ENCODE measurements at places on chromosomes 3 and 15.

DNA sequence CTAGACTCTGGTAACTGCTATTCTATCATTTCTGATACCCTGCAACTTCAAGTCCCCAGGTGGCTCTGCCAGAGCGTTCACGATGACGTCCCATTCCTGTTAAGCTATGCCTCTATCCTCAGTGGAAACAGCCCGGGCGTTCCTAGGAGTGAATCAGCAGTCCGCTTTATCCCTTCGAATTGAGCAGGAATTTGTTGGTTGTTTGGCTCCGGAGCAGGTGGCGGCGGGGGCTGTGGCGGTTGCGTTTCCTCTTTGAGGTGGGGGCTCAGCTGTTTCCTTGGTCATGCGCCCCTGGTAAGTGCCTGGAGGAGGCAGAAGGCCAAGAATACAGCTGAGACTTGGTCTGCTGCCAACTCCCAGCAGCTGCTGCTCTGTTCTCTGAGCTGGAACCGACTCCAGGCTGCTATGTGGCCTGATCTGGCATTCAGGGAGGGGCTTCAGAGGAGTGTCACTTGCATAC is 25.2 kb downstream of the ARPP21 start:
- DNase-seq = peak; percentile 40

- no peak for DNase-seq
These were observed 6.4 kb downstream of the RASA2 start for GRCh38 chr3:141493184-141493583.

DNA sequence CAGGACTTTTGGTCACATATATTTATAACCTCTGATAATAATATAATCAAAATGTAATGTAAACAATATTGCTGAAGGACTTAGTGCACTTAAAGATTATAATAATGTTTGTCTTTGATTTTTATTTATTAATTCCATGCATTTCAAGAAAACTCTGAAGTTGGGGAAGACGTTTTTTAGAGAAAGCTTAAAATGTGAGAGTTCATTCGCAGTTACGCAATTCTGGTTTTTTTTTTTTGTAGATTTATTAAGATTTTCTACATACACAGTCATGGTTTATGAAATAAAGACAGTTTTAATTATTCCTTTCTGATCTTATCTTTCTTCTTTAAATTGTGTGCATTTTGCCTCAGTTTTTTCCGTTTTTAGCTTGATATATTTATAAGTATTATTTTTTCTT is 204.7 kb downstream of the EPHA3 start:
- no peak for DNase-seq

GRCh38 chr3:50447290-50447840 is 56.1 kb downstream of the CACNA2D2 start:
- no peak for DNase-seq

GRCh38 chr3:43512754-43513404 is 108.9 kb downstream of the ANO10 start:
- DNase-seq = peak; percentile 17

DNA sequence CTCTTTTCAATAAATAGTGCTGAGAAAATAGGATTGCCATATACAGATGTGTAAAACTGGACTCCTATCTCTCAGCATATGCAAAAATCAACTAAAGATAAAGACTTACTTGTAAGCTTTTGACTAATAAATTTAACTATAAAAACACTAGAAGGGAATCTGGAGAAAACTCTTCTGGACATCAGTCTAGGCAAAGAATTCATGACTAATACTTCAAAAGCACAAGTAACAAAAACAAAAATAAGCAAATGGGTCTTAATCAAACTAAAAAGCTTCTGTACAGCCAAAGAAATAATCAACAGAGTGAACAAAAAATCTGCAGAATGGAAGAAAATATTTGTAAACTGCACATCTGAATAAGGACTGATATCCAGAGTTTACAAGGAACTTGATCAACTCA is 1122.2 kb downstream of the TBL1XR1 start:
- peak; percentile 7 for DNase-seq

DNA sequence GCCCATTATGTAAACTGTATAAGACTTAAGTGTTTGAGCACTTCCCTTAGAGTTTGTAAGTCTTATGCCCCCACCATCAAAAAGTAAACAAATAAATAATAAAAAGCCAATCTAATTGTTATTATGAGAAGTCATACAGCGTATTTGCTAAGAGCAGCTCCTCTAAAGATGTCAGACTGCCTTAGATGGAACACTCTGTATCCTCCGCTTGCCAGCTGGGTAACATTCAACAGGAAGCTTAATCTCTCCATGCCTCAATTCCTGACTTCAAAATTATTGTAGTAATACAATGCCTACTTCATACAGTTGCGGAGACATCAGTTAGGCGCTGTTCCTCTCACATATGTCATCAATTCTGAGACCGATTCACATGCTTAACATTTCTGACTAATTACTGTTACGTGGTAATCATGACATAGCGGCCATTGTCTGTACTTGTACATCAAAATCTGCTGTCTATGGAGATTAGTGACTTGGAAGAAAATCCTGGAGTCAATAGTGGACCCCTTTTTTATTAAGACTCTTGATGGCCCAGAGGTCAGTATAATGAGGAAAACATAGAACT is 417.7 kb downstream of the LPP start:
- DNase-seq = no peak

DNA sequence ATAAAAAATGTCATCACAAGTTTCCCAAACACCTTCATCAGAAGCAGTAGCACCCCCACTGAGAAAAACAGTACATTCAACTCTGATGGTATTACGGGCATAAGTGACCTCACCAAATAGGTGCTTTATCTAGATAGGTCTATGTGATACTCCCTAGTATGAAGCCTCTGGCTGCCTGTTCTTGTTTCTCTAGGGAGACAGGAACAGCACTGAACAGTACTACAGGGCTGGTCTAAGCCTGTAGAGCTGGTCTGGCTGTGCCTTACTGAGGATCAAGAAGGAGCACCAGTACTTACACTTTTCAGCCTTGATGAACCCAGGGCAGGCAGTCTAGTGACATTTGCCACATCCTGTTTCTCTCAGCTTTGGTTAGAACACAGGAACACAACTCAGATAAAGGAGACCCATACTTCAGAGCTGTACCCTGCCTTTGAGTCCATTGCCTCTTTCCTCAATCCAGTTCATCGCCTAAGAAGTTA is 35.9 kb downstream of the OXNAD1 start:
- DNase-seq = no peak

GRCh38 chr15:69450968-69451695 is 1.5 kb upstream of the RPLP1 start:
- no peak for DNase-seq

DNA sequence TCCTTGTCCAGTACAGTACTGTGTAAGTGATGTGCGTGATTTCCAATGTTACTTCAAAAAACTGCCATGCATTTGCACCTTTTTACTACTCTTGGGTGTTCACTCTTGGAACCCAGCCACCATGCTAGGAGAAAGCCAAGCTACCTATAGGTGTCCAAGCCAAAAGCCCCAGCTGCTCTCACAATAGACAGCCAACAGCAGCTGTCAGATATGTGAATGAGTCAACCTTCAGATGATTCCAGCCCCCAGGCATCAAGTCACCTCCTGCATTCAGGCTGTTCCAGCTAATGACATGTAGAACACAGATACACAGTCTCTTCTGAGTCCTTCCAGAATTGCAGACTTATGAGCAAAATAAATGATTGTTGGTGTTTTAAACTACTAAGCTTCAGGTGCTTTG is 417.7 kb upstream of the TGFBR2 start:
- DNase-seq = peak; percentile 11

GRCh38 chr15:92606126-92606835 is 49.3 kb downstream of the FAM174B start:
- DNase-seq = no peak

DNA sequence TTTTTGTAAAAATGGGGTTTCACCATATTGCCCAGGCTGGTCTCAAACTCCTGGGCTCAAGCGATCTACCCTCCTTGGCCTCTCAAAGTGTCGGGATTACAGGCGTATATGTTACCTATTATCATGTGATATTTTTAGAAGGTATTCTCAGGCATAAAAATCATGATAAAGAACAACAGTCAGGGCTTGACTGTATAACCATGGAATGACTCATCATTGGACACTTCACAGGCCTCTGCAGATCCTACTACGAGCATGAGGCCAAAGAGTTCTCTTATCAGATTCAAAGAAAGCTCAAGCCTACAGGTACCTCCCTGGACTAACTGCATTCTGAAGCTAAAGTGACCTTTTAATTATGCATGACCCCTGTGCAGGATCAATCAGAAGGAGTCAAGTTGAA is 91.7 kb upstream of the PRICKLE2 start:
- DNase-seq = peak; percentile 40

DNA sequence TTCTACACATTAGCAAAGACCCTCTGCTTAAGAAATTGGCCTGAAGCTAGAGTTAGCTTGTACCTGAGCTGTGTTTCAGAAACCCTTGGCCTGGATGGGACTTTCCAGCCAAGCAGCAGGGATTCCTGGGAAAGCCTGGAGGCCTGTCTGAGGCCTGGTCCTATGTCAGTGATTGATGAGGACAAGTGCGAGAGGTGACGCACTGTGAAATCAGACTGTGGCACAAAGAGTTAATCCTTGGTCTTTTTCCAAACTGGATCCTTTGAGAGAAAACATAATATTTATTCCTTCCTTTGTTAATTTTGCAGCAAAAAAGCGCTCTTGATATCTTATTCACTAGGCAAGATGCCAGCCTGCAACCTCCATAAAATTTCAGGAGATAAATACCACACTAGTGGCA is 225.0 kb upstream of the ATP11B start:
- no peak for DNase-seq

DNA sequence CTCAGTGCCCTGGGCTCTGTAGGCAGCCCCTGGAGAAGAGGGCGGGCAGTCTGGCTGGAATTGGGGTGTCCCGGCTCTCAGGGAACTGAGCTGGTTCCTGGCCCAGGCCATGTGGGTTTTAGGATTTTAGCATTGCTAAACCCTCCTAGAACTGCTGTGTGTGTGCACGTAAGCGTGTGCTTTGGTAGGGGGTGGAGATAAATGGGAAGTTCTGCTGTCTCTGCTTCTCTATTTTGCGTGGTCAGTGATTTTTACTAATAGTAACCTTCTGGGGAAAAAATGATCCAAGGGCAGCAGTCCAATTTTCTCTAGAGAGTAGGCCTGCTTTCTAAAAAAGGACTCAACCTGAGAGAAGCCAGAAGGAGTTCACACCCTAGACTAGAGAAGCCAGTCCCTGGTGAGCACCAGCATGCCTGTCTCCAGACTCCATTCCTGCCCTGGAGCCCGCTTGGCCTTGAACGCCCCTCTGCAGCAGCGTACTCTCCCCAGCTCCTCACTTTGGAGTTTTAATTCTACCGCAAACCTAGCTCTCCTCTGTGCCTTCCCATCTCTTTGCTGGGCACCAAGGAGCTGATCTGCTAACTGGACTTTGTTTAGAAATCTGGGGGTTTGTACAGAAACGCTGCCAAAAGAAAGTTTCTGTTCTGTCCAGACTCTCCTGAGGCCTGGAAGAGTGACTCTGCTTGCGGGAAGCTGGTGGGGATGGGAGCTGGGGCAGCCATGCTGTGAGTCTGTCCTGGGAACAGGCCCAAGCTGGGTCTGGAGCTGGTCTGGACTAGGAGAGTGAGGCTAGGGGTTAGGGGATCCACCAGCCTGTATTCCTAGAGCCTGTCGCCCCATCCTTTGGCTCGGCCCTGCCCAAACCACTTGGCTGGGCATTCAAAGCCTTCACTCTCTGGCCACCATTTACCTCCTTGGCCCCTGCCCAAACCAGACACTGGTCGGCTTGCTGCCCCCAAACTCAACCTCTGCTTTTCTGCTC is 19.7 kb downstream of the CORO2B start:
- DNase-seq = no peak

DNA sequence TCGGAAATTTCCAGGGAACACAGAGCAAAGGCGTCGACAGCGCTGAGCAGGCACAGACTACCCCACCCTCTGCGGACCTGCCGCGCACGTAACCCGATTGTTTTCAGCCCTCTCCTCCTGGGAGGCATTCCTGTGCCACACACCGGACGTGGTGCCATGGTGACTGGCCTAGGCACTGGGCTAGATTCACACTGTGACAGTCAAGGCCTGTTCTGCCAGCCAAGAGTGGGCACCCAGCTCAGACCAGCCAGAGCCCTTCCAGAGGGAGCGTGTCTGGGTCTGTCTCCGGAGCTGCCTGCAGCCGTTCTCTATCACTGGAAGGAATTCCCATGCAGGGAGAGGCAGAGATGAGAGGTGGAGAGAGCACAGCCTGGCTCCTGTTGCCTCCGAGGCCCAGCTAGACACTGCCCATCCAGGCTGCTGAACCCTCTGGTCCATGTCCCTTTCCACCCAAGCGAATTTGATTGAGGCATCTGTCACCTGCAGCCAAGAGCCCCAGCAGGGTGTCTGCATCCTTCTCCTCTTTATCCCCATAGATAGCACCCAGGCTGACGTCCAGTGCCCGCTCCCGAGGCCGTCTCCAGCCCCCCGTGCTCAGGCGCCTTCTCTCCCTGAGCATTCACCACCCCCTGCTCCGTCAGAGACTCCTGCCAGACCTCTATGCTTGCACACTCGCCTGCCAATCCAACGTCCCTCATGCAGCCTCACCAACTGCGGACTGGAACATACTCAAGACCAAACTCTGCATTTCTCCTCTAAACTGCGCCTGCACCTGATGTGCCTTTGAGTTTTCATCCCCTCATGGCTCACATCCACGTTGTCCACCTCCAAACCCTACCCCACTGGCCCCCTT is 267.5 kb downstream of the OCA2 start:
- DNase-seq = no peak

DNA sequence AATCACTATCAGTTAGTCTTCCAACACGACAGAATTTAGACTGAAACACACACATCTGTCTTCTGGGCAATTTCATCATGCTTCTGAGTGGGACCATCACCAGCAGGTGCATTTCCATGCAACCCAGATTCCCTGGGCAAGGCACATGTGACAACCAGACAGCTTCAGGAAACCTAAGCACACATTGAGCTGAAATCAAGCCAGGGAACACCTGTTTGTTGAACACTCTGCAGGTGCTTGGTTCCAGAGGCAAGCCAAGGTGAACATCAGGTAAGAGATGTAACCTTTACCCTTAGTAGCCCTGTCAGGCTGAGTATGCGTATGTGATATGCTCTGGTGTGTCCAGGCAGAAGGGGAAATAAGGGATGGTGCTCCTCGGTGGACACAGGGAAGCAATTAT is 3.3 kb upstream of the PSMD2 start:
- no peak for DNase-seq

DNA sequence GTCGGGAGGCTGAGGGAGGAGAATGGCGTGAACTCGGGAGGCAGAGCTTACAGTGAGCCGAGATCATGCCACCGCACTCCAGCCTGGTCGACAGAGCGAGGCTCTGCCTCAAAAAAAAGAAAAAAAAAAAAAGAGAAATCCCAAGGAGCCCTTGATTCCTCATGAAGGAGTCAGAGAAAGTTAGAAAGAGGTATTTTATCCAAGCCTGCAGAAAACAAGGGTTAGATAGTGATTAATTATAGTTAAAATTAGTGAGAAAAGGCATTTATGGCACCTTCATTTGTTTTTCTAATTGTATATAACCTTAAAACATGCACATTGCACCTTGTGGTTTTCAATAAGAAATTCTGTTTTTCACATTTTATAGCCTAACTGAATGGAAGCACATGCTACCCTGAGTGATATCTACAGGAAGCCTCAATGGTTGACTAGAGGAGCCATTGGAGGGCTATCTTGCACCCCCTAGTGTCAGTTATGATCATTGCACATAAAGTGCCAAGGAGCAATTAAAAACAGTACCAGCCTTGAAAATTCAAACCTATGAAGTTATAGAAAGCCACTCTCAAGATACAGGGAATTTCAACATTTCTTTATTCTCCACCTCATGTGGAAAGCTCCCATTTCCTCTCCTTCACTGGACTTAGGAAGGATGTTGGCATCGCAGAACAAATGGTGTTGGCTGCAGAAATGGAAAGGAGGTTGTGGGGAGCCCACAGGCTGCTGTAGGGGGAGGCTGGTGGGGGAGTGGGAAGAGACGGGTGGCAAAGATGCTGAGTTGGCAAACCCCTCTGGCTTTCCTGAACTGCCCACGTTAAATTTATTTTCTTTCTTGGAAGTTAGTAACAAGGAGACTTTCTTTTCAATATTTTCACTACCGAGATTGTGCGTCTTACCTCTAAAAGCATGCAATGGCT is 48.5 kb downstream of the ITGA11 start:
- DNase-seq = peak; percentile 51

All from fibroblast of skin of back (primary cell).